ENCODE measurements at places on chromosomes 1 and 21.

DNA sequence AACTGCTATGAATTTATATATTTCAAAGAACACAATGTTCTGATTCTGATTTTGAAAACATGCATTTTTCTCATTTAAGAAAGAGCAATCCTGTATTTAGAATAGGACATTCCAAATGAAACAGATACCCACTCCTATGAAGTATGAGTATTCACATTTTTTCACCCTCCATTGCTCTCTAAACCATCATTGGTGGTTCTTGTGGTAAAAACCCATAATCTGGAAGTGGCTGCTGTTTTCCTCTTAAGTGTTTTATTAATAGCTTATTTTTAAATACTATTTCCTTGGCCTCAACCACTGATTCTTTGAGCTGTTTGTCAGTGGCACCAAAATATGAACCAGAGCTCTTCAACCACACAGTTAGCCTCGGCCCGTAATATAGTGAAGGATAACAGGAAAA lies 60.0 kb upstream of the ADAM30 start:
- no peak for DNase-seq

DNA sequence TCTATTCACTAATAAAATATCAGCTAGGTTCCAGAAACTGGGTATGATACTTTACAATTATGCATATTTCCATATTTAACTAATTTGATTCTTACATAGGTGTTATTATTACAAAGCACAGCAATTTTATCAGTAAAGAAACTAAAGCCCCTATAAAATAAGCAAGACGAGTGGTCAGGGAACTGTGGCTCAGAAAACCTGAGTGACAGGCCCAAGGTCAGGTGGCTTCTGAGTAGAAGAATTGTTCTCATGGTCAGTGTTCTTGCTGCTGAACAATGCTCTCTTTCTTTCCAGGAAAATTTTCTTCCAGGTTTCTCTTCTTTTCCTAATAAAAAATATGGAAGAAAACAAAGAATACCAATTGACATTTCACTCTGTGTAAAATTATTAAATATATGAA lies 2.2 kb upstream of the ATP6V1G3 start:
- no peak for DNase-seq

GRCh38 chr1:101002551-101002950 lies 23.0 kb downstream of the DPH5 start:
- DNase-seq, result no peak

DNA sequence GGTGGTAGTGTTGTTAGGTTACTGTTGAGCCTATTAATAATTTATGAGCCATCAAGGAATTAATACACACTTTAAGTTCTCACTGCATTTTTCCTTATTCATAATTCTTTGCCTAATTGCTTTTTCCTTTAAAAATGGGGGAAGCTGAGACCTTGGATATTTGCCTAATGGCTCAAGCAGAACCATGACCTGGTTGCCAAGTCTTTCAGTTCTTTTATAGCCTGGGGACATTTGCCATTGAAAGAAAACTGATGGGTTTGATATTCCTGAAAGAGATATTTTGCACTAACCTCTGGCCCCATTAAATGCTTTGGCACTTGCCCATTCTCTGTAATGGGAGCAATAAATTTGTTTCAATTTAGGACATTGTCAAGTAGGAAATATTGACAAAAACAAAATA lies 18.5 kb upstream of the LRRC53 start:
- DNase-seq, result no peak

DNA sequence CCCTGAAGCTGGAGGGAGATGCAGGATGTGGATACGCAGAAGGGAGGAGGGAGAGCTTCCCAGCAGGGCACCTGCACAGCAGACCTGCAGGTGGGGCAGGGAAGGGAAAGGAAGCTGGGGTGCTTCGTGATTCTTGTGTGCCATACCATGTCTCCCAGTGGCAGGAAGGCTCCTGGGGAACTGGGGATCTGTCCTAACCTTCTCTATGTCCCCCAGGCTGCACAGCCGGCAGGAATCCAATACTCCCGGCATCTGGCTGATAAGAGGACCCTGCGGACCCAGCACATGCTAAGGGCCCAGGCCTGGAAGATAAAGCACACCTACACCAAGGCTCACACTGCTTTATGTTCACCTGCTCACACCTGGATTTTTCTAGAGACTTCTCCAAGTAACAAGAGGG lies 79.4 kb downstream of the ITPKB start:
- no peak for DNase-seq

DNA sequence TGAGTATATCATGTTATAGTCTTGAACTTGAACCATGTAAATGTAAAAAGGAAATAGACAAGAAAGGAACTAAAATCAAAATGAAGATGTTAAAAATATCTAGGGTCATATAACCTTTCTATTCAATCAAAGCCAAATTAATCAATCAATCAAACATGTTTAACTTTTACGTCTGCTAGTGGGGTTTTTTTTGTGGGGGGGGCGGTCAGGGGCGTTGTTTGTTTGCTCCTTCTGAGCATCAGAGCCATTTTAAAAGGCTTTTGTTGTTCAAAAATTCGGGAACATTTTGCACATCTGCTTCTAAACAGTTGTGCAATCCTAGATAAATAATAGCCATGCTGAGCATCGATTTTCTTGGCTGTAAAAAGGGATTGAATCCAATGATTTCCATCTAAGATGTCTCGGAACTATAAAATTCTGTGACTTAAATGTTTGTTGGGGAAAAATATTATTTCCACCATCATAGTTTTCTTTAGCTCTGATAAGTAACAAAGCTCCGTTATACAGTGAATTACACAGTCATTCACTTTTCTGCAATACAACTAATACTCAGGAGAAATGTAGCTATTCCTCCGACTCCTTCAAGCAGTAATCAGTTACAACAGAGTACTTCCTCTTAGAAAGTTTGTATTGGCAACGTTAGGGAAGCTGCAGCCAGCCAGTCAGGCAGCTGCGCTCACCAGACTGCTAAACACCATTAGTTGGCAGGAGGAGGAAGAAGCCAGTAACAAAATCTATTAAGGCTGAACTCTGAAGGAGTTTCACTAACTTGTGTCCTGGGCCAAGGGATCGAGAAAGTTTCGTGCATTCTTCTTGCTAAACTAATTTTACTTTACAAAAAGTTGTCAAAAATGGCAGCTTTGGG lies 2.2 kb downstream of the SPATA6 start:
- DNase-seq, result no peak

DNA sequence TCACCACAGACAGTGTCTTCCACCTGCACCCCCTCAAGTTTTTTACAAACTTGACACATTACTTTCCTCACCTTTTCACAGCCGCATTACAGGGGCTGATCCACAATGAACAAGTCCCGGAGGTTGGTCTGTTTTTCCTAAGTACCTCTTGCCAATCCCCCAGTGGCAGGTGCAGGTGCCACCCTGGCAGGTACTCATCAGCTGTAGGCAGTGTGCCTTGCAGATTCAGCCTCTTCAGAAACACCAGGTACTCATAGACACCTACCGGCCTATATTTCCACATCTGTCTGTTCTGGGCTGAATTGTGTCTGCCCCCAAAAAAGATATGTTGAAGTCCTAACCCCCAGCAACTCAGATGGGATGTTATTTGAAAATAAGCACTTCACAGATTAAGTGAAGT lies 81.4 kb upstream of the CNIH3 start:
- DNase-seq, result no peak

GRCh38 chr1:25563330-25564215 lies 20.2 kb downstream of the LDLRAP1 start:
- no peak for DNase-seq

DNA sequence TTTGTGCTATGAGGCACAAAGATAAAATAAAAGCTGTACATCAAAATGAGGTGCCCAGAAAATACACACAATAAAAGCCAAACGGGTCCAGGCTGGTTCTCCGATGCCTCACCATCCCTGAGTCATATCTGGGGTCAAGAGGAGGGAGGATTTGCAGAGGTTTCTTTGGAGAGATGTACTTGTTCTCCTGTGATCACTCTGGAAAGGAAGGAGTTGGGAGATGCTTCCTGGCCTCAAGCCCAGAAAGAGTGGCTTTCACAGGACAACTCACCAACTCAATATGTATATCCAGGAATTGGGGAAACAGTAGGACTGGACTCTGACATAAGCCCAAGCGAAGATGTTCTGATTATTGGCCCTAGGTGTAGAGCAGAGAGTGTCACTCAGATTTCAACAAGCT lies 51.9 kb downstream of the DIPK1A start:
- no peak for DNase-seq
